Activated CD4-positive, alpha-beta T cell treated with anti-CD3 and anti-CD28 coated beads for 1 hour (primary cell): ENCODE measurements at places on chromosomes 11 and 22.

DNA sequence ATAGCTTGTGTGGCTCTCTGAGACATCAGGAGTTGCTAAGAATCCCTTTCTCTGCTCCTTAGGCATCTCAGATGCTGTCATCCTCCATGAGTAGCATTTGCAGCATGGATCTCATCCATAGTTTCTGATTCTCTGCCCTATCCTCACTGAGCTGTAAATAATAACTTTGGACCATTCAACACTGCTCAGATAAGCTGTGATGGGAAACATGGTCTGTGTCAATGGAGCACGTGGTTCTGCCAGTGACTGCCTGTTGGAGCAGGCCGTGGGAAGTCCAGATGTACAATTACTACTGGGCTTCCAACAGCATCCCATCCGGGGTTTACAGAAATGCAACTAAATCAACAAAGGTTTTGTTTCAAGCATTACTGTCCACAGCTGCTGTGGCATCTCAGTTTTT, 160.1 kb downstream of the OR4C45 start:
- no peak for DNase-seq

DNA sequence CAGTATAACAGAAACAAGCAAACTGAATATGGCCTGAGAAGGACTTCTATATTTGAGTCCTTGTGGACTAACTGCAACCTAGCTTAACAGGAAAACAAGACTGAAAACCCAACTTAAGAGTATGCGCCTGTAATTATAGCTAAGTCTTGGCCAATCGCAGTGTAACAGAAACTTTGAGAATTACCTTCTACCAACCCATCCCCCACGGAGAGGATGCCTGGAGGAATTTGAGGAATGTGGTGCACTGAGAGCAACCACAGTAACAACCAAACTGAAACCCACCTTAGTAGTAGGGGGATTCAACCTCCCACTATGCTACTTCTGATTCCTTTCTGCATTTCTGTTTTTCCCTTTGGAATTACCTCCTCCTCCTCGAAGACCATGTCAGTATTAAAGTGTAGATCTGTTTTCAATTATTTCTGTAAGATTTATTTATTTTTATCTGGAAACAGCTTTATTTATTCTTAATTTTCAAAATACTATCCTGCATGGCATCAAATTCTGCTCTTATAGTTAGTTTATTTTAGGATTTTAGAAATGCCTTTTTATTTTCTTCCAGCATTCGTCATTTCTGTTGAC, 393.6 kb downstream of the KCNA4 start:
- no peak for DNase-seq

DNA sequence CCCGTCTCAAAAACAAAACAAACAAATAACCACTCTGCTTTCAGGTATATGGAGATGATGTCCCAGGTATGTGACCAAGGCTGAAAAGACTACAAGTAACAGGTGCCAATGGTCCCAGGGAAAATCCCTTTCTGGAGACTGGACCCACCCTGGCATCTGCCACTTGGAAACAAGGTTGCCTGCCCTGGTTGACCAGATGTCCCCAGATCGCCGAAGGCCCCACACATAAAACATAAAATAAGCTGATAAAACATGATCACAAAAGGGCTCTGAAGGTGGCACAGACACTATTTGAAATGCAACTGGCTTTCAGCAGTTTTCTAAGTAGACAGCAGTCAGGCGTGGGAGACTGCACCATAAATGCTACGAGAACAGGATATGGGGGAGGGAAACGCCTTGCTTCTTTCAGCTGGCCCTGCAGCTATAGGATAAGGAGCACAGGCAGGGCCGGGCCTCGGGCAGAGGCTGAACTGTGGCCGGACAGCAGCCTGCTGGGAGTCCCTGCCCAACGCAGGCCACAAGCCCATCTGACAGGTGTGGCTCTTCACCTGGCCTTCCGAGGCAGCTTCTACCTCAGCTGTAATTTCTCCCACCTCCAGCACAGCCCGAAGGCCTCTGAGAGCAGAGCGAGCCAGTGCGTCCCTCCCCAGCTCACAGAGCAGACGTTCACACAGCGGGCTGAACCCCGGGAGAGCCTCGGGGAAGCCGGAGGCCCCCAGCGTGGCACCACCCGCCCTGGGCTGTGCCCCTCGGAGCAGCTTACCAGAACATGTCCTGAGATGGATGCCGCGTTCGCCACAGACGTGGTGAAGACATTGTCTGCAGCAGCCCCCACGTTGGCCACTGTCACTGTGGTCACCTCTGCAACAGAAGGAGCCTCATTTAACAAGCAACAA, 4.0 kb downstream of the DEAF1 start:
- no peak for DNase-seq

DNA sequence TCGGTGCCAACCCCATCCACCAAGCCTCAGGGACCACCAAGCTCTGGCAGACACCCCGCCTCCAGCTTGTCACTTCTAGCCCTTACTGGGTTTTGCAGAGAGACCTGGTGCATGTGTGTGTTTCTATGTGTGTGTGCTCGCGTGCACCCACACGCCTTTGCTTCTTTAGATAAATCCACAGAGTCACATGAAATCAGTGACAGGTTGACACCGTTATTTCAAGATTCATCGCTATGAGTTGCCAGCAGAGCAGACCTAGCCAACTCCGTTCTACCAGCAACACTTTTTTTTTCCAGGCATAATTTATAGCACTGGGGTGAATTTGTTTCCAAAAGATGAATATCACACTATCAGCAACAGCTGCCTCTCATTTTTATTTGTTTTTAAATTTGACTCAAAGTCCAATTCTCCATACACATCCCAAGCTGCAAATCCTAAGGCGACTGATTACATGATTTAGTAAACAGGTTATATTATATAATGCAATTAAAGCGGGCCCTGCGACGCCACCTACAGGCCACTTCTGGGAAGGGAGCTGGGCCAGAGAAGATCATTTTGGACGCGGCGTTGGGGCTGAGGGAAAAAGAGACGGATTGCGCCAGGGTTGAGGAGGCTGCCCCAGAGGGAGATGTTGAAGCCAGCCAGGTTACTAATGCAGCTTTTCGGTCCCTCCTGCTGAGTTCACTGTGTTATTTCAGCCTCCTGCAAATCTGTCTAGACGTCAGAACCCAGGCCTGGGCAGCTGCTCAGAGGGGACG, 150.5 kb downstream of the FEZ1 start:
- DNase-seq: no peak

DNA sequence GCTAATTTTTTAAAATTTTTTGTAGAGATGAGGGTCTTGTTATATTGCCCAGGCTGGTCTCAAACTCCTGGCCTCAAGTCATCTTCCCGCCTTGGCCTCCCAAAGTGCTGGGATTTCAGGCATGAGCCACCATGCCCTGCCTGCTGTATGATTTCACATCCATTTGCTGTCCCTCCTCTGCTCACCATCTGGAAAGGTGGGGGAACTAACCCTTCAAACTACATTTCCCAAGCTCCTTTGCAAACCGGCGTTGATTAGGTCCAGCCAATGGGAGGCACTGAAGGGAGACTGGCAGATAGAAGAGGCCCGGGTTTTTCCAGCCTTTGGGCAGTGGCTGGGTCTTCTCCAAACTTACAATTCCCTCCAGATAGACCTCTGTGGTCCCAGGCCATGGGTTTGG, 19.3 kb downstream of the RFPL1 start:
- DNase-seq: no peak

GRCh38 chr11:12148466-12148865, 38.1 kb downstream of the MICAL2 start:
- no peak for DNase-seq

- peak; percentile 43 for DNase-seq
Measured at GRCh38 chr22:24230911-24231656, 13.8 kb downstream of the GGT5 start.

DNA sequence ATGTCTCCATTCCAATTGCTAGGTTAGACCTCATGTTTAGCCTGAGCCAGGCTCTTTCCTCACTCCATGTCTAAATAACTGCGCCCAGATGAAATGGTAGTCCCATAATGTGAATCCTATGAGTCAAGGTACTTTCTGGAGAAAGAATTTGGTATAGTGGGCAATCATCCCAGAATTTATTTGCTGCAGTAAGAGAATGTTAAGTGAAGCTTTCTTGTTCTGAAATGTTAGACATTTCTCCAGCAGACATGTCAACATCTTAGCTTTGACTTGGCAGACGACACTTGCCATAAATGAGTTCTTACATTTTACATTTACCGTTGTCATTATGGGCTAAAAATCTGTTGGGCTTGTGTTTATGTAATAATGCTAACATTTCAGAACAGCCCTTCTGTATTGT, 165.2 kb downstream of the PGR start:
- DNase-seq: no peak

DNA sequence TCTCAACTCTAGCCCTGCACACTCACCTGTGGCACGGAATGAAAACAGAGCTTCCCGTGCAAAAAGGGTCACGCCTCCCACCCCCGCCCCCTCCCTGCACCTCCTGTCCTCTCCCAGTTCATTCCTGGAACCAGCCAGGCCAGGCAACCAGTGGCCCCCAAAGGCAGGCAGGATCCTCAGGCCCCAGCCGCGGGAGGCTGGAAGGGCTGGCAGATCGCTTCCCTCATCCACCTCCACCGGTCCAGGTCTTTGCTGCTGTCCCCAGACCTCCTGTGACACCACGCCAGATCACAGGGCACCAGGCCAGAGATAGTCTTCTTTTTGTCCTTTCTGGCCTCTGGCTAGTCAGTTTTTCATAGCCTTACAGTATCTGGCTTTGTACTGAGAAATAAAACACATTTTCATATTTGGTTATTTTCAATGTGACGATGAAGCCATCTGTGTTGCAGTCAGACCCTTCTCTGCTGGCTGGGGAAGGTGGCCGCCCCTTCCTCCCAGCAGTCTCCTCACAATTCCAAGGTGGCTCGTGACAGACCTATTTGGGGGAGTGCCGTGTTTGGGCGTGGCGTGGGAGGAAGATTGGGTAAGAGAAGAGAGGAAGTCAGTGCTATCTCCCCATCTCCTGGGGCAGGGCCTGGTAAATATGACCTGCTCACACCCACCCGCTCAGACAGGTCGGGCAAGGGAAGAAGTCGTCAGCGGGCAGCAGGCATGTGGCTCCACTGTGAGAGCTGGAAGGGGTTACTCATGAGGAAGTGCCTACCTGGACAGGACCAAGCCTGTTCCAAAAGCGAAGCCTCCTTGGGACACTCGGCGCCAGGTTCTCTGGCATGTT, 9.1 kb downstream of the SSH3 start:
- DNase-seq: peak; percentile 34

- DNase-seq: no peak
Measured at GRCh38 chr22:22408731-22409696, 99.5 kb downstream of the ZNF280B start.

DNA sequence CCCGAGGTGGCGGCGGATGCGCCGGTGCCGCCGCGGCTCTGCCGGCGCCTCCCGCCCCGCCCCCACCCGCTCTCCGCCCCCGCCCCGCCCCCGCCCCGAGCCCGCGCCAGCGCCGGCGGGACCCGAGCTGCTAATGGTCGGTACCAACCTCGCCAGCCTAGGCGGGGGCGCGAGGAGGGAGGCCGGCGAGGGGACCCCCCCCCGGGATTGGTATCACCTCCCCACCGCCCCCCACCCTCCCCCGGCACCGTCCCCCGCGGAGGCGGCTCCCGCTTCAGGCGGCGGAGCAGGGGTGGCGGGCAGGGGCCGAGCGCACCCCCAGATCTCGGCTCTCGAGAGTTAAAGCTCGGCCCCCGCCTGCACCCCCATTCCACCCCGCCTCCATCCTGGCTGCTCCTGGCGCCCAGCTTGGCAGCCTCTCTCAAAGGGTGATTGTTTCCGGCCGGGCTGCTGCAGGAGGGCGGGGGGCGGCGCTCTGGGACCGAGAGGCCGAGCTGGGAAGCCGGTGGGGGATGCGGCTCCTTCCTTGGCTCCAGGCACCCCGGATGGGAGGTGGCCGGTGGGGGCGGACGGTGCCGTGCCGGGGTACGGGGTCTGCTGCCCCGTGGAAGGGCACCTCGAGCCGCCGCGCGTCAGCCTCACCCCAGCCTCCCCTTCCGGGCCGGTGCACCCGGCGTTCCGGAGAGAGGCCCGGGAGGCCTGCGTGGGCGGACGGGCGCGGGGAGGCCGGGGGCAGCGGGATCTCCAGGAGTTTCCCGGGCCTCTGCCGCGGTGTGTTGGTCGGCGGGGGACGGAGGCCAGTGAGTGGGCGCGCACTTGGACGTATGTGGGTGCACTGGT, at the start of gene B3GAT1:
B3GAT1 (minus strand) TSS at position 40 of the 840 bp plus-strand sequence. CDS start 24,583 bp downstream, outside the sequence.
- DNase-seq: no peak

DNA sequence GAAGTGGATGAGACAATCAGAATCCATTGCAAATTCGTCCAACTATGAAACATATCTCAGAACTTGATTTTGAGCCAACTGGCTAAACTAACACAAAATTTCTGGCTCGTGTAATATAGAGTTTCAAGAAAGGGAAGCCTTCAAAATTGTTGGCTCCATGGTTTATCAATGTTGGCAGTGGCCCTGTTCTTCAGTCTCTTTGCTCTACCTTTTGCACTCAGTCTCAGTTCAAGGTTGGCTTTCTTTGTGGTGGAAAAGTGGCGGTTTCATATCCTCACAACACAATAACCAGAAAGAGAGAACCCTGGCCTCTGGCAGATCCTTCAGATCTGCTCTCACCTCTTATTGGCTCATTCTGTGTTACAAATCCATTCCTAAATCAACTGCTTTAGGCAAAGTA, 473.8 kb upstream of the API5 start:
- no peak for DNase-seq

GRCh38 chr11:134663506-134664313, 251.7 kb upstream of the B3GAT1 start:
- peak; percentile 1 for DNase-seq

DNA sequence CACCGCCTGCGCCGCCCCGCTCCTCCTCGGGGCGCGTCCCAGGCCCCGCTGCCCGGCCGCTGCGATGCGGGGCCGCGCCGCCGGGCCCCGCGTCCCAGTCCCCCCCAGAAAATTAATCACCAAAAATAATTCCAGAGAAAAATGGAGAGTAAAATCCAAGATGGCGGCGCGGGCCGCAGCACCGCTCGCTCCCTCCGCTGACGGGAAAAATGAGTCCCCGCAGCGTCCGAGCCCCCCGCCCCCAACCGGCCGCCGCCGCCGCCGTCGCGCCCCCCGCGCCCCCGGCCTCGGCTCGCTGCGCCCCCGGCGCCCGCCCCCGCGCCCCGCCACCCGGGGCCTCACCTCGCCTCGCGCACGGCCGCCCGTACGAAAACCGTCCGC, at the start of gene KMT5B:
KMT5B (minus strand) TSS at position 162 of the 381 bp plus-strand sequence. CDS start 23,220 bp downstream, outside the sequence.
- DNase-seq: peak; percentile 37
